PC-9 (cell line): ENCODE measurements at places on chromosomes 7 and 10.
A peak's percentile ranks its signal among the peaks of the same experiment; 100 is the strongest.

- H3K4me3 ChIP-seq: peak within 1 kb of the TSS; percentile 67
- no peak within 1 kb of the TSS for H3K27ac ChIP-seq
- no peaks in the 10 kb centered on the region for H3K36me3 ChIP-seq
Measured at GRCh38 chr7:122304319-122304975, at the start of gene FEZF1. TSS of gene FEZF1 (minus strand) at chr7:122304750. CDS start at chr7:122304437, 313 bp downstream.

DNA sequence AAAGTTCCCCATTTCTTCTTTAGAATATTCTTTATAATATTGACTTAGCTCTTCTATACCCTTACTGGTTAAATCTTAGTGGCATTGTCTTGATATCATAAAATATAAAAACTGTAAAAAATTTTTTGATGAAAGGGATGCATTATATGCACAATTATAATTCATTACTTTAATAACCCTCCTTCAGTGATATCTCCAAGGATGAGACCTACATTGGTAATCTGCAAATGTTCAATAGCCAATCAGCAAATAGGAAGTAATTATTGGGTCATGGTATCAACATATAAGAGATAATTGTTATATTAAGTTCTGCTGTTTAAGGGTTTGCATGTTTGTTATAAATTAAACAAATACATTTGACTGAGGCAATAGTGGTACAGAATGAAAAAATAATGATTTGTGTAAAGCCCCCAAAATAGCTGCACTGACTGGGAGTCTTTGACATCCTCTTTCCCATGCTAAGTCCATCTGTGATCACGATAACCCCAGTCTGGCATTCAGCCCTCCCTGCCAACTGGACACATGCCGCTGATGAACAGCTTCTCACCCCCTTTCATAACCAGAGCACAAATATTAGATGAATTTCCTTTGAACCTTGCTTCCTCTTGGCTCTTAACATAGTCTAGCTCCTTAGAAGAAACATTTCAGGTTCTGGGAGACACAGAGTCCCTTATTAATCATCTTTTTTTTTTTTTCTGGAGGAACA lies 169.5 kb downstream of the CPED1 start:
- no peak overlapping the region for H3K4me3 ChIP-seq
- no peak for DNase-seq
- no peaks in the 10 kb centered on the region for H3K4me1 ChIP-seq

GRCh38 chr7:126411032-126411820 lies 841.5 kb downstream of the GRM8 start:
- peak overlapping the region; percentile 53; the same call in 1 of the 2 replicates for H3K4me3 ChIP-seq
- no peak for DNase-seq

GRCh38 chr7:97390052-97390451 lies 272.6 kb downstream of the SDHAF3 start:
- H3K4me1 ChIP-seq: no peaks in the 10 kb centered on the region
- H3K27me3 ChIP-seq: no peaks in the 10 kb centered on the region
- H3K4me3 ChIP-seq: no peak overlapping the region
- no peak for DNase-seq

DNA sequence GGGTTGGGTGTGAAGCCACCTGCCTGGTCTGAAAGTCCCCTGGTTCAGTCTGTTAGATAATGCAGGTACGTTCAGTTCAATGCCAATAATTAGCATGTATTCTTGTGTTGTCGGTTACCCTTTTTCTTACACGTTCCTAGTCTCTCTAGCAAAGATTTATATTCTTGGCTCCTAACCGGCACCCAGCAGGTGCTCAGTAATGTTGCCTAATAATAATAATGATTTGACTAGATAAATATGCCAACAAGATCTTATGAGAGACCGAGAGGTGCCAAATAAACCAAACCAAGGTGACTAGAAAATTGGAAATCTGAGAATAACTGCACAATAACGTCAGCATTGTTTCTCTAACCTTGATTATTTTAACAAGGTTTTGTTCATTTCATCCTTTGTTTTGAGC lies 1.1 kb upstream of the SMIM30 start:
- no peak overlapping the region for H3K27ac ChIP-seq
- DNase-seq: no peak
- no peaks in the 10 kb centered on the region for H3K27me3 ChIP-seq
- no peak overlapping the region for H3K4me3 ChIP-seq

GRCh38 chr7:114925434-114925833 lies 3.5 kb downstream of the MDFIC start:
- DNase-seq: no peak
- H3K4me1 ChIP-seq: peaks cover 24% of the 10 kb centered on the region
- no peak overlapping the region for H3K4me3 ChIP-seq
- no peak overlapping the region for H3K27ac ChIP-seq
- H3K36me3 ChIP-seq: peaks cover 20% of the 10 kb centered on the region; the same call in 1 of the 2 replicates

GRCh38 chr10:54799506-54799905 lies 1.5 kb downstream of the PCDH15 start:
- H3K27ac ChIP-seq: no peak overlapping the region
- no peak overlapping the region for H3K4me3 ChIP-seq
- no peaks in the 10 kb centered on the region for H3K36me3 ChIP-seq

DNA sequence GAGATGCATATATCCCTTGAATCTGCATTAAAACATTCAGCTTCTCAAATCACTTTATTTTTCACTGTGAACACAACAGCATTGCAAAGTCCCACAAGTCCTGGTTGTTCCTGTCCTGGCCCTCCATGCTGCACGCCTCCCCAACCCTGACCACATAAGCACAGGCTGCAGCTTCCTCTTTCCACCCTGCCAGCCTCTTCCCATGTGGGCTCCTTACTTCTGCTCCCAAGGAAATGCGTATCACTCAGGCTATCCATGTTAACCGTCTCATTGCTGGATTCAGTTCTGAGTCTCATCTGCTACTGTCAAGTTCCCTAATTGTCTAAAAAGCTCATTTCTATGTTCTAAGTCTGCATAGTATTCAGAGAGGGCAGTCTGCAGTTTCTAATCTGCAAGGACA lies 89.7 kb upstream of the ZPBP start:
- H3K27me3 ChIP-seq: peaks cover 90% of the 10 kb centered on the region
- no peak overlapping the region for H3K27ac ChIP-seq
- no peaks in the 10 kb centered on the region for H3K36me3 ChIP-seq
- H3K4me3 ChIP-seq: no peak overlapping the region

DNA sequence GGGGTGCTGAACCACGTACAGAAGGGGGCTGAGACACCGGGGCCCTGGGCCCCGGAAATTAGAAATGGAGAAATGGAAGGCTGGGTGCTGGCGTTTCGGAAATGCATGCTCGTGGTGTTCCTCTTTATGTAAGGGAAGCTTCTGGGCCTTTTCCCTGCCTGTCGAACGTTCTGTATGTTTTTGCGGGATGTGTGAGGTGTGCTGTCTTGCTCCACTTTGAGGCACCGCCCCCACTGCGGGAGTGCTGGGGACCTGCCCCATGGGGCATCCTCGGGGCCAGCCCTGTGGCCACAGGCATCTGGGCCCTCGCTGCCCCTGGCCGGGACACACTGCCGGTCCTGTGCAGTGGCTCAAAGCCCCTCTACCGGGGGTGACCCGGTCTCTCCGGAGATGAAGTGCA lies 1.7 kb upstream of the VENTX start:
- peaks cover 11% of the 10 kb centered on the region for H3K27me3 ChIP-seq
- DNase-seq: no peak
- no peak overlapping the region for H3K27ac ChIP-seq
- no peaks in the 10 kb centered on the region for H3K4me1 ChIP-seq
- no peaks in the 10 kb centered on the region for H3K36me3 ChIP-seq
- H3K4me3 ChIP-seq: no peak overlapping the region

DNA sequence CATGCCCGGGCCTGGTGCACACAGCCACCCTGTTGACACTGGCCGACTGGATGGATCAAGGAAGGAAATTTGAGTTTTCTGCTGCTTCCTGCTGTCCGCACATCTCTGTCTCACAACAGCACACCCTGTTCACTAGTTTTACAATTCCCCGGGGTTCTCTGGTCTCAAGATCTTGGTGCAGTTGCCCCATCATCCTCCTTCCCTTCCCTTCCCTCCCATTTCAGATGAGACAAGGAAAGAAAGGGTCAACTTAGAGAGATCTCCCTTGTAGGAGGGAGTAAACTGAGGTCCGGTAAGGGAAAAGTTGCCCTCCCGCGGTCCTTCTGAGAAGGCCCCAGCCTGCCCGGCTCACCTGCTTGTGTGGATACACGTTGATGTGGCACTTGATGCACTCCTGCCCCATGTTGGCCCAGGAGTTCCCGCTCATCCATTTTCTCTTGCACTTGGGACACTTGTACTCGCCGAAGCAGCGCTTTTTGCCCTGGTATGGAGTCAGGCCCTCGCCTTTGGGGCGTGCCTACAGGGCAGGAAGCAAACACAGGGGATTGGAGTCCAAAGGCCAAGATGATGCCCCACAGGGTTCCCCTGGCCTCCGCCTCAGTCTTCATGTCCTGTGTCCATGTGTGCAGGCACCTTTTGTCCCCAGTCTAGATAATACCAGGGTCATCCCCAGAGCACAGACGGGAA lies 46.8 kb downstream of the PPIF start:
- H3K27me3 ChIP-seq: no peaks in the 10 kb centered on the region
- DNase-seq: no peak
- H3K36me3 ChIP-seq: no peaks in the 10 kb centered on the region

- no peak for DNase-seq
- no peak overlapping the region for H3K4me3 ChIP-seq
- no peak overlapping the region for H3K27ac ChIP-seq
- H3K4me1 ChIP-seq: no peaks in the 10 kb centered on the region
- peaks cover 69% of the 10 kb centered on the region for H3K27me3 ChIP-seq
Measured at GRCh38 chr7:70764701-70765208, 367.2 kb upstream of the GALNT17 start.
